ENCODE measurements at places on chromosomes 4 and X.
A peak's percentile ranks its signal among the peaks of the same experiment; 100 is the strongest.

- no peak for DNase-seq
These were observed 25.2 kb downstream of the UBQLN2 start for GRCh38 chrX:56588397-56589188.

DNA sequence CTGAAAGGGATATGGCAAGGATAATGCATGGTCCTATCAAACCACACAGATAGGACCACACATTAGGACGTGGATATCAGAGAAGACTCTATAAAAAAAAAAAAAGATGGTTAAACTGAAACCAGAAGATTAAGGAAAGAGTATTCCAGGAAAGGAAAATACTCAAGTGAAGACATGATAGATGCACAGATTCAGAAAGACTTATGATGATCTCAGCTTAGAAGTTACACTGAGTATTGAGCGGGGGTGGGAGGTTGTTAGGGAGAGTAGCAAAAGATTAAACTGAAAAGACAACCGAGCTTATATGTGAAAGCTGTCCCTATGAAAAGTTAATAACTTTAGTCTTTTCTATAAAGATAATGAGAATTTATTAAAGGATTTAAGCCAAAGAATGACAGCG, 211.0 kb upstream of the EMCN start:
- DNase-seq: no peak

DNA sequence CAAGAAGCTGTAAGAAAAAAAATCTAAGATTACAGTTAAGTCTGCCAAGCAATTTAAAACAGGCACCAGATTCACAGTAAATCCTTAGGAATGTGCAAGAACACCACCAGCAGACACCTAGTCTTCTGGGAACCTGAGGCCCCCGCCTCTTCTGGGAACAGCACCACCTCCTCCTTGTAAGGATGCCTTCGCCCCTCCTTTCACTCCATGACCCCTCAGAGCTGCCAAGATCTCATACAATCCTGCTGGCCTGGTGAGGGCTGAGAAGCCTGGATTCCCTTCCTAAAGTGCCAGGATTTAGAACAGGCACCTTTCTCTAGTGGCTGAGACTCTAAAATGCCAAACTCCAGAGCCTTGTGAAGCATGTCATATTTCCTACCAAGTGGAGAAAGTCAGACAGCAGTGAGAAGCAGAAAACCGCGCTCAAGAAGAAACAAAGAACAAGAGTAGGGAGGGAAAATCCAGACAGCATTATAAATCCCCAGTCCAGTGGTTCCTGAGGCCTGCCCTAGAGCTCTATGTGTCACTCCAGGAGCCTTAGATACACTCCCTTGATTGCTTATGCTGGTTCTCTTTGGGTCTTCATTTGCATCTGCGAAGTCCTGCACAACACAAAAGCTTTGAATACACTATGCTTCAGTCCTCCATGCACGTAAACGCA, 166.4 kb downstream of the TSPAN5 start:
- no peak for DNase-seq

GRCh38 chr4:93814141-93814540, 14.4 kb upstream of the ATOH1 start:
- no peak for DNase-seq

GRCh38 chr4:7691982-7692381, 247.7 kb downstream of the AFAP1 start:
- no peak for DNase-seq

GRCh38 chr4:1045193-1045594, 33.8 kb downstream of the FGFRL1 start:
- peak; percentile 3 for DNase-seq

DNA sequence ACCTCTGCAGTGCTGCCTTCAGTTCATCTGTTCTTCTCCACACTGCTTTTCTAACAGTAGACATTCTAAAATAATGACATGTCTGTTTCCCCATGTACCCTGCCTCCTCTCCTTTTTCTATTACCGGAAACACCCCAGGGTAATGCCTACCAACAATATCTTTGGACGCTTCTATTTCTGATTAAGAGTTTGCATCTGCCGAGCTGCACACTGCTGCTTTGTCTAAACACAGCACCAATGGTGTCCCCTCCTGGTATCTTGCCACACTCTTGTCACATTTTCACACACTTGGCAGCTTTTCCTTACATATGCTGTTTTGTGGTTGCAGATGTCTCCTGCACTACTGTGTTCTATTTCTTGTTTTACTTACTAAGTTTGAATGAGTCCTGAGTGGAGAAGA, 288.8 kb downstream of the GRIA2 start:
- no peak for DNase-seq

GRCh38 chr4:7487998-7488671, 53.4 kb upstream of the PSAPL1 start:
- DNase-seq: no peak

DNA sequence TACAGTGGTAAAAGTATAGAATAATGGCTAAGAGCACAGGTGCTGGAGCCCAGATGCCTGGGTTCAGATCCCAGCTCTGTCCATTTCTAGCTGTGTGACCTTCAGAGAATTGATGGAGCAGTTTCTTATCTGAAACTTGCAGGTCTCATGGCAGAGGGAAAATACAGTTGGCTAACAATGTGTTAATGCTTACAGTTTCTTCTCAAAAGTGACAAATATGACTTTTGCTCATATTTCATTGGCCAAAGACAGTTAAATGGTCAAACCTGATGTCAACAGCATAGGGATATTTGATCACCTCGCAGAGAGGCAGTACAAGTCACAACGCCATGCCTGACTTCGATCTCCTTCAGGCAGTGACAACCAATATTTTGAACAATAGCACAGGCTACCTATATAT, 60.2 kb upstream of the LCORL start:
- no peak for DNase-seq

GRCh38 chr4:151745481-151746231, 15.2 kb downstream of the GATB start:
- DNase-seq: no peak

- DNase-seq: peak; percentile 53
These were observed 52.3 kb upstream of the PDLIM3 start for GRCh38 chr4:185587427-185588161.

GRCh38 chr4:40552536-40552935, 77.1 kb downstream of the RBM47 start:
- no peak for DNase-seq

Measured in nephron progenitor cell (in vitro differentiated cells).